ENCODE measurements at places on chromosomes 2 and 18. TPM values are rescaled to one million over a fixed set of nuclear protein-coding genes. Genes with fewer than 3 reads are reported as not detected.
A peak's percentile ranks its signal among the peaks of the same experiment; 100 is the strongest.

The TUBA4A gene
- total RNA-seq, result 58.9 TPM

The IL1F10 gene
- not detected for total RNA-seq

The SERPINB7 gene
- not detected for total RNA-seq

The IKZF2 gene
- 11.4 TPM for total RNA-seq

The PRKAG3 gene
- not detected for total RNA-seq

The PSD4 gene
- 1.5 TPM for total RNA-seq

The CMPK2 gene
- total RNA-seq, result 9.3 TPM

The PTPRN gene
- 1.2 TPM for total RNA-seq

The GAL3ST2 gene
- 0.68 TPM for total RNA-seq

GRCh38 chr2:147351784-147352183, 493.0 kb upstream of the ACVR2A start:
- H3K36me3 ChIP-seq, result no peaks in the 10 kb centered on the region
- no peaks in the 10 kb centered on the region for H3K27me3 ChIP-seq
- DNase-seq, result no peak
- no peak overlapping the region for H3K27ac ChIP-seq
- no peaks in the 10 kb centered on the region for H3K4me1 ChIP-seq

DNA sequence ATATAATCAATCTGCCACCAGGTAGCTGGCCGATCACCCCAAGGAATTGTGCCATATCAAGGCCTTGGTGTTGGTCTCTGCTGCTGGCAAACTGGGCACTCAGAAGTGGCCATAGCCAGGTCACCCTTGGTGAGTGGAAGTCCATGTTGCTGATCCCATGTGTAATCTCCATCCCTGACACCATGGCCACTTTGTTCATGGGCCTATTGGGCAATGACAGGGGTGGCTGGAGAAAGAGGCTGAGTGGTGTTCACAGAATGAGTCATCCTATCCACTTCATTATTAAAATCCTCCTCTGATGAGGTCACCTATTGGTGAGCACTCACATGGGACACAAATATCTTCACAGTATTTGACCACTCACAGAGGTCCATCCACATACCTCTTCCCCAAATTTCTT, 26.7 kb upstream of the CD226 start:
- H3K27me3 ChIP-seq, result no peaks in the 10 kb centered on the region
- no peaks in the 10 kb centered on the region for H3K36me3 ChIP-seq
- H3K4me1 ChIP-seq, result no peaks in the 10 kb centered on the region
- no peak overlapping the region for H3K27ac ChIP-seq

GRCh38 chr2:202121532-202122162, 48.6 kb downstream of the KIAA2012 start:
- H3K36me3 ChIP-seq, result no peaks in the 10 kb centered on the region
- no peak overlapping the region for H3K27ac ChIP-seq
- H3K27me3 ChIP-seq, result no peaks in the 10 kb centered on the region
- DNase-seq, result no peak

- DNase-seq, result no peak
- H3K36me3 ChIP-seq, result no peaks in the 10 kb centered on the region
- H3K27ac ChIP-seq, result no peak overlapping the region
- H3K4me1 ChIP-seq, result no peaks in the 10 kb centered on the region
- H3K27me3 ChIP-seq, result no peaks in the 10 kb centered on the region
Observed at GRCh38 chr2:68997401-68997800, 15.6 kb upstream of the ANTXR1 start.

GRCh38 chr2:109129921-109130722, 1.1 kb downstream of the SH3RF3 start:
- H3K36me3 ChIP-seq, result no peaks in the 10 kb centered on the region
- H3K4me3 ChIP-seq, result peak overlapping the region; percentile 73
- peak; percentile 78 for DNase-seq
- H3K27me3 ChIP-seq, result no peaks in the 10 kb centered on the region
- peak overlapping the region; percentile 87 for H3K27ac ChIP-seq

DNA sequence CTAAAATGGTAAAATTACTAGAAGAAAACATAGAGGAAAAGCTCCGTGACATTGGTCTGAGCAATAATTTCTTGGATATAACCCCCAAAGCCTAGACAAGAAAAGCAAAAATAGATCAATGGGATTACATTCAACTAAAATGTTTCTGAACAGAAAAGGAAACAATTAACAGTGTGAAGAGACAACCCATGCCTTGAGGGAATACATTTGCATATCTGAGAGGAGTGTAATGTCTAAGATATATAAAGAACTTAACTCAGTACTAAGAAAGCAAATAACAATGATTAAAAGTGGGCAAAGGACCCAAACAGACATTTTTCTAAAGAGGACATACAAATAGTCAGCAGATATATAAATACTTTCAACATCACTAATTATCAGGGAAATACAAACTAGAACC, 206.2 kb downstream of the VAPA start:
- no peak overlapping the region for H3K27ac ChIP-seq
- no peak overlapping the region for H3K4me3 ChIP-seq
- no peak for DNase-seq
- no peaks in the 10 kb centered on the region for H3K36me3 ChIP-seq
- no peaks in the 10 kb centered on the region for H3K27me3 ChIP-seq

DNA sequence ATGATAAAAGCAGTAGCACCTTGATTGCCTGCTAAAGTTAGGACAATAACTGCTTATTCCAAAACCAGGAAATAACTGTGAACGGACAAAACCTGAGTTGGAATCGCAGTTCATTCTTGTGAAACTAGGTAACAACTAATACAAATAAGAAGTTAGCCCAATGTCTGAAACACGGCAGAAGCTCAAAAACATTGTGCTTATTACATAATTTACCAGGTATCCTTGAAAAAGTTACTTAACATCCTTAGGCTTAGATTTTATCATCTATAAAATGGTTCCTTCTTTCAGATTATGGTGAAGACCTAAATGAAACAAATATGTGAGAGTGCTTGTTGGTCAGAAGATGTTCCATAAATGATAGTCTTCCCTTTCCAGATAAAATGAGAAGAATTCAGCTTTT, 32.4 kb downstream of the RTN4 start:
- H3K27ac ChIP-seq, result no peak overlapping the region
- no peaks in the 10 kb centered on the region for H3K36me3 ChIP-seq
- peaks cover 52% of the 10 kb centered on the region for H3K4me1 ChIP-seq
- H3K27me3 ChIP-seq, result no peaks in the 10 kb centered on the region
- H3K4me3 ChIP-seq, result no peak overlapping the region

- peaks cover 5% of the 10 kb centered on the region for H3K4me1 ChIP-seq
- no peak overlapping the region for H3K4me3 ChIP-seq
- peaks cover 30% of the 10 kb centered on the region for H3K36me3 ChIP-seq
Observed at GRCh38 chr2:202278944-202279343, 13.4 kb downstream of the NOP58 start.

DNA sequence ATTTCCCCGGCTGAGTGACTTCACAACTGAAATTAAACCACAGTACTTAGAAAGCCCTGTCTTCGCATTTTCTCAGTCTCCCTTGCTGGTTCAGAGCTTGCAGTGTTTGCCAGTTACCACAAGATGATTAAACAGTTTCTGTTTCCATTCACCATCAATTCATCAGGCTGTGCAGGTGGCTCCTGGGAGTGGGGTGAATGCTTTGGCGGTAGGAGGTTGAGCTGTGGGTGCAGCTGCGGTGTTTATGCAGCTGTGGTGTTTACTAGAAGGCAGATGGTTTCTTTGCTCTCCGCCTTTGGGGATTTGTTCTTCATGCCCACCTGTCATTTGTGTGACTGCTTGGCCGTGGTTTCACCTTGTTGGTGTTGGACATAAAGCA, 16.1 kb downstream of the ACOXL start:
- no peak overlapping the region for H3K4me3 ChIP-seq
- H3K4me1 ChIP-seq, result no peaks in the 10 kb centered on the region
- DNase-seq, result no peak
- no peaks in the 10 kb centered on the region for H3K36me3 ChIP-seq
- H3K27me3 ChIP-seq, result no peaks in the 10 kb centered on the region

DNA sequence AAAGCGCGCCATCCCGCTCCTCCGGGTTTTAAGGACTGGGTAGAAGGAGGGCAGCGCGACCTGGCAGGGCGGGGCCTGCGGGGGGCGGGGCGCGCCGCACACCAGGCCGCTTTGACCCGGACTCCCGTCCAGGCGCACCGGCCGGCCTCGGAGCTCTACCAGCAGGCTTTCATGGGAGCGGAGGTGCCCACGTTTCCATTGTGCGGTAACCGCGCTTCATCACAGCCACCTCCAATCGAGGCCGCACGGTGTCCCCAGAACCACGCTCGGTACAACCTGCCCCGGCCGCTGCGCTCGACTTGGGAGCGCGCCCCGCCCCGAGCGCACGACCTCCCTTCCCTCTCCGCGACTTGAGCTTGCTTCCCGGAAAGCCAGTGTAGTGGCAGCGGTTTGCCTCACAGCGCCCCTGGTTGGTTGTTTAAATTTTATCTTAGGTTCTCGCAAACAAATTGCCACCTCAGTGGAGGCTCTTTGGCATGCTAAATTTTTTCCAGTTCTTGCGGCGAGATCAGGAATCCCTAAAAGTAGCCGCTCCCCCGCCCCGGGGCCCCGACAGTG, 280 bp upstream of the CYP1B1 start:
- peak; percentile 90 for DNase-seq
- H3K4me1 ChIP-seq, result no peaks in the 10 kb centered on the region
- peak overlapping the region; percentile 79 for H3K27ac ChIP-seq

GRCh38 chr2:133480707-133481429, 87.4 kb downstream of the NCKAP5 start:
- no peaks in the 10 kb centered on the region for H3K36me3 ChIP-seq
- H3K27ac ChIP-seq, result no peak overlapping the region
- no peaks in the 10 kb centered on the region for H3K27me3 ChIP-seq
- no peaks in the 10 kb centered on the region for H3K4me1 ChIP-seq

DNA sequence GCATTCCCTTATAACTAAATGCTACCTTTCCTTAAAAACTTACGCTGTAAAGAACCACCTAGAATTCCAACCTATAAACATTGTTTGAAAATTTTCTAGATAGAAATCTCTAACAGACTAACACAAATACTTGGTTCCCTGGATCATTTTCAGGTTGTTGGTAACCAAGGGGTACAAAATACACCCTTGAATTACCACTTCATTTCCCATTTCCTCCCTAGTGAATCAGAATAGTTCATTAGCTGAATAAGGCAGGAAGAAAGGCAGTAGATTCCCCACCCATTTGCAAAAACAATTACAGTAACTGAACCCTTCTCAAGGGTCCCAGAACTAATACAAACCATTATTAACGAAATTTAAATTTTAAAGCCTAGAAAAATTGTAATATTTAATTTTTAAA, 5.5 kb downstream of the MEX3C start:
- no peaks in the 10 kb centered on the region for H3K36me3 ChIP-seq
- H3K4me3 ChIP-seq, result no peak overlapping the region
- DNase-seq, result no peak

GRCh38 chr18:28269750-28270149, 92.8 kb upstream of the CDH2 start:
- H3K36me3 ChIP-seq, result no peaks in the 10 kb centered on the region
- DNase-seq, result no peak
- no peak overlapping the region for H3K27ac ChIP-seq
- H3K4me1 ChIP-seq, result no peaks in the 10 kb centered on the region
- no peaks in the 10 kb centered on the region for H3K27me3 ChIP-seq
- H3K4me3 ChIP-seq, result no peak overlapping the region

DNA sequence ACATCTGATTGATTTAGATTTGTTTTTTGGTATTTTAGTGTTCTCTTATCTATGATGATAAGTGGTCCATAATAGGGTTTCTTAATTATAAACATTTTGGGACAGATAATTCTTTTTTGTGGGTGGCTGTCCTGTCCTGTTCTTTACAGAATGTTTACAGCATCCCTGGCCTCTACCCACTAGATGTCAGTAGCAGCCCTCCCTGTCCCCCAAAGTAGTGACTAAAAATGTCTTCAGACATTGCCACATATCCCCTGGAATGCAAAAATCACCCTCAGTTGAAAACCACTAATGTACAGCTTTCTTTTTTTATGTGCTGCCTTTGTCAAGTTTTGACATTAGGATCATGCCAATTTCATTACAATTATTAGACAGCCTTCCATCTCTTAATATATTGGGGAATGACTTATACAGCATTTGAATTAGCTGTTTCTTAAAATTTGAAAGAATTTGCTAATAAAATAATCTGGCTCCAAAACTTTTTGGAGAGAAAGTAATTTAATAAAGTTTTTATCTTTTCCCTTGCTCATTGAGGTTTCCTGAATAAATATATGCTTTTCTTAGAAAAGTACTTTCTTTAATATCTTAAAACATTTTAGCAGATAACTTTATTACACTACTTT, 19.5 kb downstream of the WIPF1 start:
- H3K27ac ChIP-seq, result no peak overlapping the region
- DNase-seq, result no peak
- H3K27me3 ChIP-seq, result no peaks in the 10 kb centered on the region
- H3K36me3 ChIP-seq, result no peaks in the 10 kb centered on the region
- H3K4me1 ChIP-seq, result no peaks in the 10 kb centered on the region

GRCh38 chr2:230016844-230017243, 51.9 kb downstream of the SLC16A14 start:
- no peaks in the 10 kb centered on the region for H3K27me3 ChIP-seq
- DNase-seq, result no peak
- H3K36me3 ChIP-seq, result no peaks in the 10 kb centered on the region
- no peak overlapping the region for H3K27ac ChIP-seq

DNA sequence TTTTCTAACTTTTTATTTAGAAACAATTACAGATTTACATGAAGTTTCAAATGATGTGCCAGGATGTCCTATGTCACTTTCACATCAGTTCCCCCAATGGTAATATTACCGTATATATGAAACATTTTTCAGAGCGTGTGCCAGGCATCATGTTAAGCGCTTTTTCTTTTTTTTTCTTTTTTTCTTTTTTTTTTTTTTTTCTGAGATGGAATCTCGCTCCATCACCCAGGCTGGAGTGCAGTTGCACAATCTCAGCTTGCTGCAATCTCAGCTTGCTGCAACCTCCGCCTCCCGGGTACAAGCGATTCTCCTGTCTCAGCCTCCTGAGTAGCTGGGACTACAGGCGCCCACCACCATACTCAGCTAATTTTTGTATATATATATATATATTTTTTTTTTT, 5.6 kb upstream of the PPP4R1 start:
- no peak for DNase-seq
- no peak overlapping the region for H3K27ac ChIP-seq
- H3K36me3 ChIP-seq, result no peaks in the 10 kb centered on the region
- no peaks in the 10 kb centered on the region for H3K27me3 ChIP-seq
- no peak overlapping the region for H3K4me3 ChIP-seq
- H3K4me1 ChIP-seq, result no peaks in the 10 kb centered on the region

GRCh38 chr18:5628512-5629255, 84.9 kb upstream of the EPB41L3 start:
- no peaks in the 10 kb centered on the region for H3K36me3 ChIP-seq
- peaks cover 25% of the 10 kb centered on the region for H3K4me1 ChIP-seq
- peak overlapping the region; percentile 51 for H3K4me3 ChIP-seq
- H3K27me3 ChIP-seq, result no peaks in the 10 kb centered on the region

GRCh38 chr2:165757906-165758675, 36.0 kb downstream of the GALNT3 start:
- H3K36me3 ChIP-seq, result no peaks in the 10 kb centered on the region
- no peak for DNase-seq
- H3K4me3 ChIP-seq, result no peak overlapping the region
- no peaks in the 10 kb centered on the region for H3K27me3 ChIP-seq
- H3K4me1 ChIP-seq, result no peaks in the 10 kb centered on the region
- H3K27ac ChIP-seq, result no peak overlapping the region

GRCh38 chr18:77187189-77187588, 54.6 kb upstream of the MBP start:
- no peaks in the 10 kb centered on the region for H3K4me1 ChIP-seq
- H3K27me3 ChIP-seq, result no peaks in the 10 kb centered on the region
- H3K36me3 ChIP-seq, result no peaks in the 10 kb centered on the region
- no peak overlapping the region for H3K4me3 ChIP-seq
